ENCODE measurements at places on chromosomes 12 and 14. TPM values are rescaled to one million over a fixed set of nuclear protein-coding genes. Genes with fewer than 3 reads are reported as not detected.

The AVPR1A gene
- polyA plus RNA-seq, result not detected

The RPGRIP1 gene
- not detected for polyA plus RNA-seq

The CKAP4 gene
- polyA plus RNA-seq, result 335 TPM

The KRT80 gene
- 1.3 TPM for polyA plus RNA-seq

The TPH2 gene
- polyA plus RNA-seq, result not detected

The KRT71 gene
- not detected for polyA plus RNA-seq

The SCN8A gene
- polyA plus RNA-seq, result 6.7 TPM

The DCAF4 gene
- polyA plus RNA-seq, result 17.1 TPM

The CCDC59 gene
- 59.5 TPM for polyA plus RNA-seq

The ITGA7 gene
- polyA plus RNA-seq, result 2.1 TPM

The KLRC3 gene
- not detected for polyA plus RNA-seq

The E2F7 gene
- 5.7 TPM for polyA plus RNA-seq

The PPP1R36 gene
- polyA plus RNA-seq, result 2.0 TPM

The TNFAIP2 gene
- polyA plus RNA-seq, result 9.6 TPM

The HOXC9 gene
- 5.5 TPM for polyA plus RNA-seq

GRCh38 chr12:80805106-80805505 is 88.4 kb downstream of the MYF5 start:
- no peaks in the 10 kb centered on the region for H3K36me3 ChIP-seq
- H3K4me3 ChIP-seq, result no peak overlapping the region
- H3K27ac ChIP-seq, result no peak overlapping the region
- no peaks in the 10 kb centered on the region for H3K27me3 ChIP-seq

DNA sequence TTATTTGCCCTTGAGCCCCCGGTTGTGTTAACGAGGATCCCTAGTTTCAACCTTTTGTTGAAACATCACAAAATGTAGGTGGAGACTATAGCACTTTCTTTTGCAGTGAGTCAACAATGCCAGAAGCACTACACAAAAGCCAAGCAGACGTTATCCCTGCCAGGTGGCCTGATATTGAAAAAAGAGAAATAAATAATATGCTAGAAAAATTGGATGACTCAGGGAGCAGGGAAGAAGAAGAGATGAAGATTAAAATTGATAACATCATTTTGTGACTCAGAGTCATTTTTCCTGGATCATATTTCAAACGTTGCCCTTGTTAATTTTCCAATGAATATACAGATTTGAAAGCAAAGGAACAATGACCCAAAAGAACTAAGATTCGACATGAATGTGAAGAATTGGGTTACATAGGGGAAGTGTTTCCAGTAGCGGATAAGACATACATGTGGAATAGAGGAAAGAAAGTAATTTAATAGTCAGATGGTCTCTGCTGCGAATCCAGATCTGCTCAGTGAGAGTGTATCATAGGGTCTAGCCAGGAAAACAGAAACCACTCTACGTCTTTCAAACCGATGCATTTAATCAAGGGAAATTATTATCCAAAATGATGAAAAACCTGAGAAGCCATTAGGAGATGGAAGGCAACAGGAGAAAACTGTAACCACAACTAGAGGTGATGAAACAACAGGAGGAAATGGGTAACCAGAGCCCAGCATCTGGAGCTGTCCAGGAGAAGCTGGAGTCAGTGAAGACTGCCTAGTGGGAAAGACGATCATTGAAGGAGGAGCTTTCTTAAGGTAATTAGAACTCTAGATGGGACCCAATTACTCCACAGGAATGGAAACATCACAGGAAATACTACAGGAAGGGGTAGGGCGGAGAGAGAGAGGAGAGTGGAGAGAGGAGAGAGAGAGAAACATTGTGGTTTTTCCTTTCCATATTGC is 57.9 kb downstream of the RERG start:
- H3K27ac ChIP-seq, result no peak overlapping the region
- H3K4me3 ChIP-seq, result no peak overlapping the region
- H3K36me3 ChIP-seq, result no peaks in the 10 kb centered on the region
- no peaks in the 10 kb centered on the region for H3K4me1 ChIP-seq
- DNase-seq, result no peak
- H3K27me3 ChIP-seq, result peaks cover 5% of the 10 kb centered on the region

GRCh38 chr14:35818346-35819115 is 7.6 kb upstream of the BRMS1L start:
- H3K4me3 ChIP-seq, result no peak overlapping the region
- no peaks in the 10 kb centered on the region for H3K27me3 ChIP-seq
- H3K27ac ChIP-seq, result no peak overlapping the region
- H3K36me3 ChIP-seq, result no peaks in the 10 kb centered on the region
- peak; percentile 69 for DNase-seq

- peak overlapping the region; percentile 93 for H3K27ac ChIP-seq
- H3K36me3 ChIP-seq, result no peaks in the 10 kb centered on the region
- peaks cover 65% of the 10 kb centered on the region for H3K4me1 ChIP-seq
- DNase-seq, result peak; percentile 78
- no peaks in the 10 kb centered on the region for H3K27me3 ChIP-seq
- H3K4me3 ChIP-seq, result peak overlapping the region; percentile 39
These were observed 17.5 kb downstream of the CBX5 start for GRCh38 chr12:54262403-54262925.

DNA sequence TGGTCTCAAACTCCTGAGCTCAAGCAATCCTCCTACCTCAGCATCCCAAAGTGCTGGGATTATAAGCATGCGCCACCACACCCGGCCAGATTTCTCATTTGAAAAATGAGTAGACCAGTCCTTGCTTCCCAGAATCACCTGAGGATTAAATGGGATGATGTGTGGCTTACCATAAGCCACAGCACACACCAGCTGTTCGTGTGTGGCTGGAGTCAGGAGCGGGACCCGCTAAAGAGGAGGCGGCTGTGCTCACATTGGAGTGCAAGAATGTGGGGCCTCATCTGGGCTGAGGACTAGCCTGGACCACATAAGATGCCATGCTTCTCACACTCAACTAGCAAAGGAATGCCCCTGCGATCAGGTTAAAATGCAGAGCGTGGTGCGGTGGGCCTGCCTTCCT is 6.7 kb upstream of the ALDH2 start:
- H3K4me1 ChIP-seq, result no peaks in the 10 kb centered on the region
- no peak for DNase-seq
- H3K36me3 ChIP-seq, result no peaks in the 10 kb centered on the region
- H3K27ac ChIP-seq, result no peak overlapping the region

- peak overlapping the region; percentile 44 for H3K27ac ChIP-seq
- DNase-seq, result peak; percentile 87
- H3K4me3 ChIP-seq, result peak overlapping the region; percentile 66
- peaks cover 17% of the 10 kb centered on the region for H3K4me1 ChIP-seq
- H3K27me3 ChIP-seq, result peaks cover 34% of the 10 kb centered on the region
These were observed 161.2 kb downstream of the DAD1 start for GRCh38 chr14:22427771-22428231.

- H3K36me3 ChIP-seq, result no peaks in the 10 kb centered on the region
These were observed 1.5 kb upstream of the KCNH3 start for GRCh38 chr12:49537231-49537751.

DNA sequence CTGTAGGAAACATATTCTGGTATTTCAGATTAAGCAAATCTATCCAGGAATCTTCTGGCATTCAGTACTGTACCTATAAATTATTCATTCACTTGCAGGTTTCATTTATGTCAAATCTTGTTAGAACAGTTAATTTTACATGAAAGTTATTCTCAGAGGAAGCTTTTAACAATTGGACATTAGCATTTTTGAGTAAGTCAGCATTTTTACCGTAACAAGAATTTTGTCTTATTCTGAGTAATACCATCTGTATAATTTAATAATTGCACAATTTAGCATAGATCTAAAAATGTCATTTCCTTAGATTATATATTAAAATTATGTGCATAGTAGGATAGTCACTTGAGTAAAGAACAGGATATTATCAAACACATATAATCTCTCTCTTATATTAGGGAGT is 764.8 kb upstream of the LRFN5 start:
- H3K27me3 ChIP-seq, result no peaks in the 10 kb centered on the region
- H3K36me3 ChIP-seq, result no peaks in the 10 kb centered on the region
- DNase-seq, result no peak
- no peaks in the 10 kb centered on the region for H3K4me1 ChIP-seq

- H3K27ac ChIP-seq, result no peak overlapping the region
- no peak overlapping the region for H3K4me3 ChIP-seq
- no peaks in the 10 kb centered on the region for H3K4me1 ChIP-seq
- no peaks in the 10 kb centered on the region for H3K36me3 ChIP-seq
These were observed 250.8 kb upstream of the LRFN5 start for GRCh38 chr14:41355866-41356265.

DNA sequence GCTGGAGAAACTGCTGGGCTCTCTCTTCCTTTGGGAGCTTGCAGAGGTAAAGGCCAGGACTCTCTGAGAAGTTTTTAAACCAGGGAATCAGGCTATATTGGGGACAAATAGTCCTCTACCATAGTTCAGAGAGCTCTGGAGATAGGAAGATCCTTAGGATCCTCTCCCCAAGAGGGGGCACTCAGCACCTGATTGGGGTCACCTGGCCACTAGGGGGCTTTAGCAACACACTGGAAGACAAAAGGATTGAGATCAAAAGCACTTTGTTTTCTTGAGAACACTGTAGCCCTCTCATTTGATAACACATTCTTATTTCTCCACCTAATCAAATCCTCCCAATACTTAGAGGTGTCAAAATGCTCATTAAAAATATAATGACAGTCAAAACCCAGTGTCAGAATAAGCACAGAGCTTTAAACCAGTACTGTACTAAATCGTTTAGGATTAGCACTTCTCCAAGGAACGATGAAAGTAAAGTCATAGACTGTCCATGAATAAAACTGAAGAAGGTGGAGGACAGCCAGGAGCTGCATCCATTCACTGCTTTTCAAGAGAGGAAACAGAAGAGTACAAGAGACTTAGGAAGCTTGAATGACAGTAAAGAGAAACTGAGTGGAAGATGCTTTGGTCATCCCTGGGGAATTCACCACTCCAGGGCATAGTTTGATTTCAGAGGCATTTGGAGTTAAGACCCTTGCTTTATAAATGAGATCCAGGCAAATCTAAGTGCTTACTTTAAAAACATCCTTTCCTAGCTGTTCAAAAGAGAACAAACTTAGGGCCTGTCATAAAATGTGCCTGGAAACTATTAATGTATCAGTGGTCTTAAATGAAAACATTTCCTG is 26.5 kb downstream of the BMP4 start:
- H3K4me3 ChIP-seq, result no peak overlapping the region
- H3K4me1 ChIP-seq, result no peaks in the 10 kb centered on the region
- H3K27me3 ChIP-seq, result peaks cover 10% of the 10 kb centered on the region
- no peak overlapping the region for H3K27ac ChIP-seq

GRCh38 chr14:100804558-100805309 is 21.2 kb upstream of the MEG3 start:
- H3K27me3 ChIP-seq, result peaks cover 29% of the 10 kb centered on the region
- no peaks in the 10 kb centered on the region for H3K4me1 ChIP-seq
- DNase-seq, result no peak

DNA sequence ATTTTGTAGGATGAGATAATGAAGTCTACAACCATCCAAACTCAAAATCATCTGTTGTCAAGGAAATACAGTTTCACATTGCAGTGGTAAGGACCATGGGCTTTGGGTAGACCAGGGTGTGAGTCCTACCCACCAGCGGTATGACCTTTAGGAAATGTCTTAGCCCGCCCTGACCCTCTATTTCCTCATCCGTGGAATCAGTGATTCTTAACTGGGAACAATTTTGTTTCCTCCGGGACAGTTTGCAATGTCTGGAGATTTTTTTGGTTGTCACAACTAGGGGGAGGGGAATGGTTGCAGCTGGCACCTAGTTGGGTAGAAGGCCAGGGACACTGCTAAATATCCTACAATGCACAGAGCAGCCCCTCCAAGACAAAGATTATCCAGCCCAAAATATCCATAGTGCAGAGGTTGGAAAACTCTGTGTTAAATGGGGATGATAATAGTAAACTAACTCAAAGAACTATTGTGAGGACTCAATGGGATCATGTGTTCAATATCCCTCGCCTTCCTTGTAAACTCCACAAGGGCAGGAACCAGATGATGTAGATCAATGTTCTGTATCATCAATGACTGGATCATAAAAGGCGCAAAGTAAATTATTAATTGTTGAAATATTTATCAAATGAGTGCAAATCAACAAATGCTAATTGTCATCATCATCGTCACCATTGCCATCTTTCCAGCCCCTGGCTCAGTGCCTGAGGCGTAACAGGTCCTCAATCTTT is 15.7 kb upstream of the IFT81 start:
- peaks cover 25% of the 10 kb centered on the region for H3K4me1 ChIP-seq
- no peak for DNase-seq
- H3K27ac ChIP-seq, result peak overlapping the region; percentile 85
- H3K36me3 ChIP-seq, result no peaks in the 10 kb centered on the region
- no peaks in the 10 kb centered on the region for H3K27me3 ChIP-seq
- peak overlapping the region; percentile 32 for H3K4me3 ChIP-seq

DNA sequence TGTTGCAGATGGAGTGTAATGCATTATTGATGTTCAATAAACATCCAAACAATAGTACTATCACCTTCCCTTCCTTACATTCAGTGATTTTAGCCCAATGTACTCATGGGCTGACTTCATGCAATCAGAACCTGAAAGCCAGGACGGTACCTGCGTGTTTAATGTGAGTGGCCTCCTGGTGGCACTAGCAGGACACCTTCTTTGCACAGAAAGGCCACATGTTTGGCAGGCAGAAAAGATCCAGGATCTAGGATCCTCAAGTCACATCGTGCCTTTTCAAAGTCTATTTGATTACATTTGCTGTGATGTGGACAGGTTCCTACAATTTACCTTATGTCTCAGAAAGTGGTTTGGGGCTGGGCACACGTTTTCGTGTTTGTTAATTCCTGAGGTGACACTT is 82.9 kb downstream of the NEDD1 start:
- H3K27ac ChIP-seq, result no peak overlapping the region
- H3K27me3 ChIP-seq, result peaks cover 47% of the 10 kb centered on the region
- peak; percentile 11 for DNase-seq
- no peak overlapping the region for H3K4me3 ChIP-seq

DNA sequence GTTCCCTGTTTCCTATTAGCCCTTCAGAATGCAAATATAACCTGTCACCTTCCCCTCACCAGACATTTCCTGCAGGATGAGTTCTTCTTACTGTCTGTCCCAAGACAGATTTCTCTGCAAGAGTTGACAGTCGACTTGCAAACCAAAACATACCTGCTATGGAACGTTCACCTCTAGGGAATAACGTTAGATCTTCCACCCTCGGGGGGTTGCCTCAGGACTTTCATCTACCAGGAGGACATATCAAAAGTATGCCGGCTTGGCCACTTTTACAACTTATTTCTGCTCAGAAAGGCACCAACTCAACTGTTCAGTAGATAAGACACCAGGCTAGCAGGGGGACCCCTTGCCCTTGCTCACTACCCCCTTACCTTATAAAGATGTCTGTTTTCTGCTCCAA is 92.5 kb downstream of the DAAM1 start:
- no peaks in the 10 kb centered on the region for H3K27me3 ChIP-seq
- DNase-seq, result no peak
- no peaks in the 10 kb centered on the region for H3K36me3 ChIP-seq
- H3K27ac ChIP-seq, result no peak overlapping the region
- no peak overlapping the region for H3K4me3 ChIP-seq

GRCh38 chr12:10829994-10830393 is 3.8 kb upstream of the TAS2R10 start:
- H3K36me3 ChIP-seq, result no peaks in the 10 kb centered on the region
- DNase-seq, result peak; percentile 6
- H3K4me3 ChIP-seq, result no peak overlapping the region
- H3K4me1 ChIP-seq, result no peaks in the 10 kb centered on the region

Measured in GM23248 (cell line).